ENCODE measurements at places on chromosomes 13 and 19.

GRCh38 chr19:21141787-21142464, at the start of gene ZNF431:
TSS of gene ZNF431 (plus strand) at chr19:21142040. CDS start at chr19:21142184, 144 bp downstream.
- peak; percentile 91 for DNase-seq

DNA sequence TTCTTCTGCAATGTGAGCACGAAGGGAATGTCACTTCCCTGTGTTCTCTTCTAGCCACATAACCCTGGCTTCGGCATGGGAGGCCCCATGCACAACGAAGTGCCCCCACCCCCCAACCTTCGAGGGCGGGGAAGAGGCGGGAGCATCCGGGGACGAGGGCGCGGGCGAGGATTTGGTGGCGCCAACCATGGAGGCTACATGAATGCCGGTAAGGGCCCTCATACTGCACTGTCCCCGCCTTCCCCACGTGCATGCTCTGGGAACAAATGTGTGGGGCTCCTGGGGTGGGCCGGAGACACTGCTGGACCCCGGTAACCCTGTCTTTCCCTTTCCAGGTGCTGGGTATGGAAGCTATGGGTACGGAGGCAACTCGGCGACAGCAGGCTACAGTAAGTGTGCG, 17.7 kb upstream of the QTRT1 start:
- no peak for DNase-seq

GRCh38 chr19:10544242-10544752, 593 bp downstream of the ATG4D start:
- DNase-seq: peak; percentile 38

GRCh38 chr13:34114581-34114980, 296.6 kb downstream of the RFC3 start:
- DNase-seq: no peak

DNA sequence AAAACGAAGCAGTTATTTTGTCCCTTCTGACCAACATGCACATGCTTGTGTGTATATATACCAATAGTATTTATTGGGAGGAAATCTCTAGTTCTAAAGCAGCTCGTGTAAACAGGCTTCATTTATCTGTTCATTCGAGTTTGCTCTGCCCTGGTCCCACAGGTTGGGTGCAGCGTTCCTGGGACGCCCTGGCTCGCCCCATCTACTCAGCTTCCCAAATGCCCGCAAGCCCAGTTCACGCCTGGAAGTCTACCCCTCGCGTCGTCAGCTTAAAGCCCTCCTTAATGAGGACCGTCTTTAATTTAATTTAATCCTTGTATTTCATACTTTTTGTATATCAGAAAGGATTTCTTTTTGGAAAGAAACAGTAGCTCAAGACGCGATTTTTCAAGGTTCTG, 604 bp downstream of the THSD1 start:
- DNase-seq: no peak

GRCh38 chr13:46113596-46113995, 8.8 kb upstream of the CPB2 start:
- DNase-seq: no peak

- DNase-seq: no peak
Observed at GRCh38 chr13:39462428-39462827, 140.6 kb downstream of the LHFPL6 start.

DNA sequence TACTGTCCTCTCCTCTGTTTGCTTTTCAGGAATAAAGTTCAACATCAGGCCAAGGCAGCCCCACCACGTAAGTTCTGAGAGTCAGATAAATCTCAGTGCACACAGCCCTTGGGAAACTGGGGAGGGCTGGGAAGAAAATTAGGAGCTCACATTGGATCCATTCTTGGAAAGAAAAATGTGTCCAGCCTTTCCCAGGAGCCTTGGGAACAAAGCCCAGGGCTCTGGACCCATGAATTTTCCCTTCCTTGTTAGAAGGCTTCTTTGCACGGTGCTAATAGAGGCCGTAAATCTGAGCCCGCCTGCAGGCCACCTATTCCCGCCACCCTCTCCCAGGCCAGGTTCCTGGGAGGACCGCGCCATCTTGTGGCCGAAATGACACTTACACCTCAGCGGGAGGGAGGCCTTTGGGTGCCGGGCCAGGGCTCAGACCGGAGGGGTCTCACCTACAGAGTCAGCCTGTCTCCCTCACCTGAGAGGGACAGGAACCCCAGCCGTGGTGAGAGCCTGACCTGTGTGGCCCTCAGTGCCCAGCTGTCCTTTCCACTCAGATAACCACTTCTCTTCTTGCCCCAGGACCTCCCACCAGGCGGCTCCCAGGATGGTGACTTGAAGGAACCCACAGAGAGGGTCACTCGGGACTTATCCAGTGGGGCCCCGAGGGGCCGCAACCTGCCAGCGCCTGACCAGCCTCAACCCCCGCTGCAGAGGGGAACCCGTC, 25.1 kb upstream of the KCTD15 start:
- peak; percentile 57 for DNase-seq

GRCh38 chr13:113663934-113664333, 3.1 kb upstream of the GRK1 start:
- no peak for DNase-seq

DNA sequence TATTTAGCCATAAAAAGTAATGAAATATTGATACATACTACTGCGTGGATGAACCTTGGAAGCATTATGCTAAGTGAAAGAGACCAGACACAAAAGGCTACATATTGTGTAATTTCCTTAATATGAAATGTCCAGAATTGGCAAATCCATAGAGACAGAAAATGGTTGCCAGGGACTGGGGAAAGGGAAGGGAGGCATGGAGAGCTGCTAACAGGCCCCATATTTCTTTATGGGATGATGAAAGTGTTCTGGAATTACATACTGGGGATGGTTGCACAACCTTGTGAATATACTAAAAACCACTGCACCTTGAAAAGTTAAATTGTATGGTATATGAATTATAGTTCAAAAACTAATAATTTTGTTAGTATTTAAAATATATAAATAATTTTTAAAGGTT, 3.6 kb downstream of the IFT88 start:
- DNase-seq: no peak

DNA sequence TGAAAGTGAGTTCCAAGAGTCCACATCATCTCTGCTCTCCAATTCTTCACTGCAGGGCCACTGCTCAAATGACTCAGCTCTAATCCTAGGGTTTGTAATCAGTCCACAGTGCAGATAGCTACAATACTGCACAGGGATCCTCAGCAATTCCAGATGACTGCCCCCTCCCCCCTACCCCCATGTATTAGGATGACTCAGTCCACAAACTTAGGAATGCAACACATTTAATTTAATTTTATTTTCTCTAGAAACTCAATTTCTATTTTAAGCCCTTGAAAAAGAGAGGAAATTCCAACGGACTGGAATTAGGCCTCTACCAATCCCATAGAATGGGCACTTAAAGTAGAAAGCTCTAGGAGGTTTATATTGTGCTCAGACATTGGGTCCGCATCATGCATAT, 173.8 kb upstream of the SOX21 start:
- no peak for DNase-seq

GRCh38 chr19:5218963-5219530, 121.6 kb downstream of the PTPRS start:
- no peak for DNase-seq

DNA sequence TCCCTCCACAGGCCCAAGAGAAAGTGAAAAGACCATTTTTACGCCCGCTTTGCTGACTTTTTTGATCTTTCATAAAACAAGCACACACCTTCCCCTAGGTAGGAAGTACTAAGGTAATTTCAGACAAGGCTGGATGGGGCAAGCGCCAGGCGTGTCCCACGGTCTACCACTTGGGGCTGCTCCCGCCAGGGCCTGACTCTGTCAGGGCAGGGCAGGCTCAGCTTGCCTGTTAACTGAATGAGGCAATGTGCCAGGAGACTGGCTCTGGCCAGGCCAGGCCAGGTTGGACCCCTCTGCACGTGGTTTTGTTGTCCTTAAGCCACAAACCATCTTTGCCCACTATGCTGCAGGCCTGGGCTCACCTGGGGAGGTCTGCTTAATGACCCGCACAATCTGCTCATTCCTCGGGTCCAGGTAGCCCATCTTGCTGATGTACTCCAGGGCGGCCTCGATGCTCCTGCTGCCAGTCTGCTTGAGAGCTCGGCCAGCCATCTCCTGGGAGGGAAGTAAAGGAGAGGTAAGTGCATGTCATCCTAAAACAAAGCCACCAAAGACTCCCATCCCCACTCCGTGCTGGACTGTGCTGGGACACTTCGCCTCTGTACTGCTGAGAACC, 70.4 kb downstream of the LATS2 start:
- no peak for DNase-seq

DNA sequence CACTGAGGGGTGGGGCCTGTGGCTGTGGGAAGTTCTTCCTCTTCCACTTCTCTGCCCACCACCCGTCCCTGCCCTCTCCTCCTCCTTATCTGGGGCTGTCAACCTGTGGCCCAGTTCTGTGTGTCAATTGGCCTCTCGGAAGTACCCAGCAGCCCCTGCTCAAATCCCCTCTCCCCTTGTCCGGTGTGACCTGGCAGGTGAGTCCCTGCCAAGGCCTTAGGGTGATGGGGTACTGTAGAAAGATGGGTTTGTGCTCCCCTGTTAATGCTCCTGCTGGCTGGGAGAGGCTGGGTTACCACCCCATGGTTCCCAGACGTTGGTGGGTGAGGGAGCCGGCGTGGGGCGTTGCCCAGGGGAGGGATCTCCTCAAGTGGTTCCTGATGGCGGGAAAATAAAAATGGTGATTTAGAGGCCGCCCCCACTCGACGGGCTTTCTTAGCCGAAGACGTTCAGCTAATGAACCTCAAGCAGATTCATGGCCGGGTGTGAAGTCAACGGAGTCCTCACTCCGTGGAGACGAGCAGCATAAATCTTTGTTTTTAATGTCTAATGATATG, 141.2 kb downstream of the URI1 start:
- DNase-seq: no peak

DNA sequence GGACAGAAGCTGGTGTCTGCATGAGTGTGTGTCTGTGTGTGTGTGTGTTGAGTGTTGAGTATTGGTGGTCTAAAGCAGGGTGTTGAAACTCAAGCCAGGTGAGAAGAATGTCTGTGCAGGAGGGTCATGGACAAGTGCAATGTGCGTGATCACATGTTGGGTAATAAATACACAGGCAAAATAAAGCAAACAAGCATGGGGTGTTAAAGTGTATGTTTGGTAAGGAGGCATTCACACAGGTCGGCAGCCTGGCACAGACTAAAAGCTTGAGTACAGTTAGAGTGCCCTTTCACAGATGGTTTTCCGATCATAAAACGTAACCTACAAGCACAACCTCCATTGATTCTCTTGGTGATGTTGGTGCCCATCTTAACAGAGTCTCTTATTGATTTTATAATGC, 476.9 kb upstream of the KLHL1 start:
- no peak for DNase-seq

DNA sequence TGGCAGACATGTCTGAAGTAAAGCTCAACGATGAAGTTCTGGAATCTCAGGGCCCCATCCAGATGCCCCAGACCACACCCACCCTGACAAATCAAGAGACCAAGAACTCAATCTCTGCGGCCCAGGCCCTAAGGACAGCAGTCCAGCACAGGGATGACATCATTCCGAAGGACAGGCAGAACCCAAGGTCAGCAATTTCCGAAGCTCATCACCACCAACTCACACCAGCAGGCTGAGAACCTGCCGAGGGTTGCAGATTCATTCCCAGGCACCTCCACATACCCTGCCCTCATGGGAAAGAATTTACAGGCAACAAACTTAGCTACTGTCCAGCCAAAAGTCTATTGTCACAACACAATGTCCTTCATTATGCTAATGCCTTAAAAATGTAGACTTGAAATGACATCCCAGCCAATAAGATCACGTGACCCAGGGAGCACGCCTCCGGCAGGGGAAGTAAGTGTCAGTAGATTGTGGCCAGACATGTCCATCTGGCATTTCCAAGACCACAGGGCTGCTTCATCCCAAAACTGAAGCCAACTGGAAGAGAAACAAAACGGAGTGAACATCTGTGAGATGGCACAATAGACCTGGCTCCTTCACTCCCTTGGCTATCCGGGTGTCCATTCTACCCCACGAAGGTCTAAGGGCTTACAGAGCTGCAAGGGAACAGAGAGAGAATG, 98.8 kb downstream of the CRYL1 start:
- no peak for DNase-seq

GRCh38 chr13:106230450-106230849, 305.0 kb downstream of the EFNB2 start:
- no peak for DNase-seq

- DNase-seq: no peak
Observed at GRCh38 chr19:18991006-18991405, 42.3 kb downstream of the SUGP2 start.

- DNase-seq: no peak
Observed at GRCh38 chr13:35699825-35700510, 223.5 kb upstream of the MAB21L1 start.

- no peak for DNase-seq
Observed at GRCh38 chr13:77196052-77196618, 130.8 kb downstream of the MYCBP2 start.

DNA sequence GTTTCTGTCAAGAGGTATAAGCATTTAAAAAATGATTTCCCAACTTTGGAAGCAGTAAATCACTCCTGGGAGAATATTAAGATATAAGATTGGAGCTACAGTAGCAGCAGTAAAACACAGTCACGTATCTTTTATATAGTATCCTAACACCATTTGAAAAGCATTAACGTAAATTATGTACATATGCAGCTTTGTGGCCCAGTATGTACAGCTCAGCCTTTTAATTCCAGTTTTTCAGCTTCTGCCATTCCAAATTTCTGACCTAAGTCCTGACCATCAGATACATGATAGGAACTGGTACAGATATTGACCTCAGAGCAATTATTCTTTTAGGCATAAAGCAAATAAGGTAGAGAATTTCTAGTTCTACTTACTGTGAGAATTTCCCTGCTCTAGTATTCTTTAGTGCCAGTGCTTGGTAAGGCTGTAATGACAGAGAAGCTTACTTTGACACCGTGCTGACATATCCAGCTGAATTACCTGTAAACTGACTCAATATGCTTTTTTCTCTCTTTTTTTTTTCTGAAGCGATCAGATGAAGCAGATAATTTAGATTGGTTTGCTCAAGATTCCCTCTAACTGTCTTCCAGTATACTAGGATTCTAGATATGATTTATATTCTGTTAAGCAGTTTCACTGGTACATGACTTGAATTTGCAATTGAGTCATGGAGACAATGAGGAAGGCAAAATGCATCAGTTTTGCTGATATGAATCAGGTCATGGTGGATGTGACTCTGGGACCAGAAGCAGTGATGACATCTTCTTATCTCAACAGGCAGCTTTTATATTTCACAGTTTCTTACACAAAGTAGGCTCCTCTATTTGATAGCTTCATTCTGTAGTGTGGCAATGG, 703.6 kb downstream of the SLITRK6 start:
- no peak for DNase-seq

DNA sequence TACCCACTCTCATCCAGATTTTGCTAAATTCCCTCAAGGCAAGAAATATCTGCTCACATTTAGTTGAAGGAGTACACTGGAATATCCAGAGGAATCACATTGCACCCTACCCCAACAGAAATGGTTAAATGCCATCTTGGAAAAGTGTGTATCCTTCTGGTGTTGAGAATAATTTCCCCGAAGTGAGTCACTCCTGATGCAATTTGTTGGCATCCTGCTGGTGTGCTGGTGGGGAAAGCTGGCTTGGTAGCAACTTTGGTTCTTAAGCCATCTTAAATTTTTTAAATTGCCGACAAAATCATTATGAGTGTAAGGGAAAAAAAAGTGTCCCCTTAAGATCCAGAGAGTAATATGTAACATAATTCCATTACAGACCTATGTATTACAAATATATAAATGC, 337.3 kb upstream of the DACH1 start:
- no peak for DNase-seq
